CD4-positive, alpha-beta T cell treated with Interleukin-15 for 4 hours (primary cell): ENCODE measurements at places on chromosomes 5 and 9.

DNA sequence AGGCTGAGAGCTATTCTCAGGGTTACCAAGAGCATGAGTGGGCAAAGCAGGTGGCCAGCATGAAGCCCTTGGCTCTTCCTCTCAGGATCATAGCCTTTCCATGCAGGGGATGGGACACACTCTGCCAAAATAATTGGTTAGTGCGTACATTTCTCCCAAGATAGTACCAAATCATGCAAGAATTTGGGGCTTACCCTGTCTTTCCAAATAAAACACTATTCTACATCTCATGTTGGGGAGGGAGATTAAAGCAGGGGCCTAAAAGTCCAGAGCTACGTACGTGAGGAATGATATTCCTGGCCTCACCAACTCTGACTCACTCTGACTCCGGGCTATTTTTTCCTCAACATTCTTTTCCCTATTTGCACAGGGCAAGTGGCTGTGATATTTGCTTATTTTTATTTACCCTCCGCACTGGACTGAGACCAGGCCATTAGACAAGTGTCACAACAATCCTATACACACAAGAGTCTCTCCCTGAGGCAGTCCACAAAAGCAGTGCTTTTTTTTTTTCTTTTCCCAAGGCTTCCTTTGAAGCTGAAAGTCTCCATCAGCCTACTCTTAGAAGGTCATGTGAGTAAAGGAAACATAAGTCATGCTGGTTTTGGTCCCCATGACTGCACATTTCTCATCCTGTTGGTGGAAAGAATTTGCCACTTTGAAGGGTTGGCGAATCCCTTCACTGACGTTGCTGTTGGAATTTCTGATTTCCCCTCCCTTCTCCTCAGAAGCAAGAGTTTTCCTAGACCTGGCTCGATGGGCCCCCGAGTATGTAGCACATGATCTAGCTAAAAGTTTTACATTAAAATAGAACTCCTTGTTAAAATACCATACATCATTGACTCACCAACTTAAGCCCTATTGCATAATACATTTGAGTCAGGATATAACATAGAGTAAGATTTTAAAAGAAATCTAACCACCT, 40.0 kb downstream of the TMEM252 start:
- DNase-seq: no peak

DNA sequence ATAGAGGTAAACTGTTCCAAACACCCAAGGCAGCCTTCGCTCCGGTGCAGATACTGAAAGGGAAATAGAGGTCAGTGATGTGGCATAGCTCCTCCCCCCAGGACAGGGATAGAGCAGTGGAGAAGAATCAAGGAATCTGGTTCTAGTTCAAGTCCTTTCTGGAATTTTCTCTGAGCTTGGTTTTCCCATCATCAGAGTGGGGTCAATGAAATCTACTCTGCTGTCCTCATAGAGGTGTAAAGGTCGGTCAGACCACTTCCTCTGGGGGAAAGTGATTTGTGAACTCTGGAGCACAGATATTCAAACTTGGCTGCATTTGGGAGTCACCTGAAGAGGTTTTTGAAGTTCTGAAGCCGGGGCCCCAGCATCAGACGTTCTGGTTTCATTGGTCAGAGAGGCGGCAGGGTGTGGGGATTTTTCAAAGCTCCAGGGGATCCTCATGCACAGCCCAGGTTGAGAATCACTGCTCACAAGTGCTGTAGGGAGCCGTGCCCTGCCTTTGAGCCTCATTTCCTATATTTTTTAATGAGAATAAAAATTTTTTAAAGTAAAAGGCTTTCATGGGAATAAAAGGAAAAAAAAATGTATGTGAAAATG, 105.7 kb upstream of the RAD23B start:
- DNase-seq: no peak

GRCh38 chr5:160629003-160629402, 207.3 kb downstream of the PTTG1 start:
- DNase-seq: no peak

GRCh38 chr9:76756268-76756640, 8.0 kb upstream of the PCA3 start:
- no peak for DNase-seq

GRCh38 chr5:157729858-157730257, 1.4 kb upstream of the THG1L start:
- no peak for DNase-seq

- DNase-seq: no peak
Measured at GRCh38 chr9:4157584-4158499, 142.0 kb downstream of the GLIS3 start.

DNA sequence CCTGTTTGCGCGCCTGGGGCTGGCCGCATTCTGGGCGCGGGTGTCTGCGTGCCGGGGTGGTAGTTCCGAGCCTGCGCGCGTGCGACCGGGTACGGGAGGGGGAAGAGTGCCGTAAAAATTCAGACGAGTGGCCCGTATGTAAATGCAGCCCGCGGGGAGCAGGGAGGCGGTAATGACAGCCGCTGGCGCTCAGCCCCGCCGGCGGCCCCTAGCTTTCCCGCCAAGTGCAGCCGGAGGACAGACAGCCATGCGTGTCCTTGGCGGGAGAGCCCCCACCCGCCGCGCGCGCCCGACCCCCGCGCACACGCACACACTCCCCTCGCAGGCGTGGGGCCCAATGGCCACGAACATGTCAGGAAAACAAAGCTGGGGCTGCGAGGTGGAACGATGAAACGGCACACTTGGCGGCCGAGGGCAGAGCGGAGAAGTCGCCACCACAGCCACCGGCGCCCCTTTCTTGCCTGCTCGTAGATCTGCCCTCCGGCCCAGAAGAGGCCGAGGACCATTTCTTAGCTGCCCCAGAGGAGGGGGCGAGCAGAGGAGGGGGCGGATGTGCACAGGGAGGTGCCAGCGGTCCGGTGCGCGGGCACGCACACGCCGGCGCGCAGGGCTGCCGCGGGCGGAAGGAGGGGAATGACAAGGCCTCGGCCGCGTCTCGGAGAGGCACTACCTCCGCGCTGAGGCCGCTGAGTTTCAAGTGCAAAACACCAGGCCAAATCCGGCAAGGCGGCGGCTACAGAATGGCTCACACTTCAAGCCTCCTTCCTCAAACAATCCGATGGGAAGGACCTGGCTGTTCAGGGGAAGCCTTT, 208.4 kb downstream of the MEF2C start:
- DNase-seq: no peak

DNA sequence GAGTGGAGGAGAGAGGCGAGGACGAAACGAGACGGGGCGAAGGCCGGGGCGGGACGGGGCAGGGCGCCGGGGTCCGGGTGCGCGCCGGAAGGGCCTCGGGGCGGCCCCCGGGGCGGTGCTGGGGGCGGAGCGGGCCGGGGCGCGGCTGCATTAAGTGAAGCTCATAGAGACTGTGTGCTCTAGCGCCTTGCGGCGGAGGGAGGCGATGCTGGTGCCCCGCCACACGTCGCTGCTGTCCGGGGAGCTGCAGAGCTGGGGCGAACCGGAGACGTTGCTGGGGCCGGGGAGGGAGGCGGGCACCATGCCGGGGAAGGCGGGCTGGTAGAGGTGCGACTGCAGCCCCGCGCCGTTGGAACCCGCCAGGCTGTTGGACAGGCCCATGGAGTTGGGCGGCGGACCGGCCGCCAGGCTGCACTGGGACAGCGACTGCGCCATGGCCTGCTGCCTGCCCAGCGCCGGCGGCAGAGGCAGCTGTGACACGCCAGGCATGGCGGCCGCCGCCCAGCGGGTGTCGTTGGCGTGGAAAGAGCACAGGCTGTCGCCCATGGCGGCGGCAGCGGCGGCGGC, 8.3 kb downstream of the OTP start:
- peak; percentile 10 for DNase-seq

DNA sequence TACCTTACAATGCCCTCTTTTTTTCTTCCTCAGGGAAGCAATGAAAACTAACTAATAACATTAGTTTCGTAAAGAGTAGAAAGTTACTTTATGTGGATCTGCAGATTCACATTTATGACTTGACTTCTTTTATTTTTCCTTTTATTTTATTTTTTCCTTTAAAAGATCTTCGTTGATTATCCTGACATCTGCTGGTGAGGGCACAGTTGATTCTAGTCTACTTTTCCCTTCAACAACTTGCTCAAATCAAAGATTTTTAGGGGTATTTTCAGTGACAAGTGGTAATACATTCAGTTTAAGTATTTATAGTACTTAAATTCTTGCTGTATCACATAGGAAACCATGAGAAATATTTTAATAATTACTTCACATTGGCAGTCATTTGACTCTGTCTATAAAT, 4.9 kb downstream of the EDIL3 start:
- DNase-seq: no peak

DNA sequence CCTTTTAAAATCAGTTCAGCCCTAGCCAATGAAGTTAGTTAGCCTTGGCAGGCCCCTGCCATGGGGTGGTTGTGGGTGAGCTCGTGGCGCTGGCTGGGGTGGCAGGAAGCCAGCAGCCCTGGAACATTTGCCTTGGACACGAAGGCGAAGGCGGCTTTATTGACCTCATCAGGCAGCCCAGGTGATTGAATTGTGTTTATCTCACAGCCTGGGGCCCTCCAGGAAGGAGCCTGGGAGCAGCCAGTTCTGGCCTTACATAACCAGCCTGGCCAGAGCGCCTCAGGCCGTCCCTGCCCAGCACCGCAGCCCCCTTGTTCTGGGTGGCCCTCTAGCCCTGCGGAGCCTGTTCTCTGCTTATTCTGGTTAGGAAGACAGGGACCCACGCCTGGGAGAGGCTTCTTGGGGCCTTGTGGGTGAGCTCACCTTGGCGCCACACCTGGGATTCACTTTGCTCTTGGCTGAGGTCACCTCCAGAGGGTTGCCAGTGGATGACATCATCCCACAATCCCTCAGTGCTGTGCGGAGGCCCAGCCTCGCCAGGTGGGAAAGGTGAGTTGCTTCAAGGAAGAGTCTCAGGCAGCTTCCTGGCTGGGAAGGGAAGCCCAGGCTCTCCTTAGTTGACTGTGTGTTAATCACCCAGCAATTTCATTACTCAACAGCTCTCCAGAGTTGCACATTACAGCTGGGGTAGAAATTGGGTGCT, 54.4 kb upstream of the RPL26L1 start:
- DNase-seq: no peak

DNA sequence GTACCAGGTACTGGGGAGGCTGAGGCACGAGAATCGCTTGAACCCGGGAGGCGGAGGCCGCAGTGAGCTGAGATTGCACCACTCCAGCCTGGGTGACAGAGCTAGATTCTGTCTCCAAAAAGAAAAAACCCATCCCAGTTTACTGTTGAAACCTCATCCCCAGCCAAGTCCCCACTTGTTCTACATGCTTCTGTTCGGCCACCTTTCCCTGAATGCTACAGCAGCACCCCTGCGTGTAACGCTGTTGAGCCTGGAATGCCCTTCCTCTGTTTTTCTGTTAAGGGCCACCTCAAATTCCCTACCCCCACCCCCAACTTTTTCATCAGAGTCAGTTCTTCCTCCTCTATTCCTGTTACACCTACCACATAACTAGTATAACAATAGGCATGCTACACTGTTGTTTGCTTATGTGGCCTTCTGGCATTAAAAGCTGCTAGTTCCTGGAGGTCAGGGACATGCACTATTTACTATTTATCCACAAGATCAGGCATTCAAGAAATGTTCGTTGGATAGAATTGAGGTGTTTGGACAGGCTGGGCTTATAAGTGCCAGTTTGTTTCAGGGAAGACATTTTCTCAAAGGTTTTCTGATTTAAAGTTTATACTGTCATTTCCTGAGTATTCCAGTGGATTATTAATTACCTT, 47.1 kb upstream of the C5orf47 start:
- DNase-seq: no peak

GRCh38 chr5:143776951-143777350, 35.0 kb upstream of the HMHB1 start:
- no peak for DNase-seq

DNA sequence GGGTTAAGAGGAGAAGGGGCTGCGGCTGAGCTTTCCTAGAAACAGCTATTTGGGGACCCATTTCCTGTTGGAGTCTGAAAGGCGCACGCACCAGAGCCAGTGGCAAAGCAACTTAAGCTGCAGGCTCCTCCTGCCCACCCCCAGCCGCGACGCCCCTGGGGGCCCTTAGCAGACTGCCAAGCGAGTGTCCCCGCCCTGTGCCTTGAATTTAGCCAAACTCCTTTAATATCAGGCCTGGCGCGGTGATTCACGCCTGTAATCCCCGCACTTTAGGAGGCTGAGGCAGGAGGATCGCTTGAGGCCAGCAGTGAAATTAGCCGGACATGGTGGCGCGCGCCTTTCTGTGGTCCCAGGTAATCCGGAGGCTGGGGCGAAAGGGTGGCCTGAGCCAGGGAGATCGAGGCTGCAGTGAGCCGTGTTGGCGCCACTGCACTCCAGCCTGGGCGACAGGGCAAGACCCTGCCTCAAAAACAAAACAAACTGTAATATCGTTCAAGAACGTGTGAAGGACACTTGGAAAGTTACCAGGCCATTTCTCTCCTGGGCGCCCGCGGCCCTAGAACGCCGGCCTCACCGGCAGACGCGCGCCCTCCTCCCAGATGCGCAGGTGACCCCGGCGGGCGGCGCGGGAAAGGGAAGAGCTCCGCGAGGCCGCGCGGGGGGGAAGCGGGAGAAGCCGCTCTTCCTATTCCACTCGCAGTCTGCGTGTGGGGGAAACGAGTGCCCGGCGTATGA, 1.0 kb upstream of the F2R start:
- DNase-seq: peak; percentile 10

- DNase-seq: no peak
Measured at GRCh38 chr9:14058325-14058688, 255.6 kb downstream of the NFIB start.

GRCh38 chr5:129271308-129271707, 176.8 kb downstream of the ISOC1 start:
- DNase-seq: no peak

- no peak for DNase-seq
Measured at GRCh38 chr5:59579824-59580167, 313.7 kb downstream of the PDE4D start.

DNA sequence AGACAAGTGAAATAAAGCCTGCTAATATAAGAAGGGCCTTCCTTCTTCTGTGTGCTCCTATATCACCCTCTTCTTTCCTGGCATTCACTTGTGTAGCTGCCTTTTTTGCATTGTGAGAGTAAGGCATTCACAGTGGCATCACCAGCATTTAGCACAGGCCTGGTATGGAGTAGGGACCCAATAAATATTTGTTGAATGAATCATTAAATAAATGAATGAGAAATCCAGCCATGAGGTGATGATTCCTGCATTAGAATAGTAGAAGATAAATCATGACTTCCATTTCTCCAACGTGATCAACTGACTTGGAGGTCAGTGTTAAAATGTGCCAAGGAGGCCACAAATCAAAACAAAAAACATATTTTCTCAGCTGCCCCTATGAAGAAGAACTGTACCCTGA, 3.9 kb downstream of the PLPPR1 start:
- no peak for DNase-seq

GRCh38 chr5:131534974-131535373, 100.1 kb downstream of the RAPGEF6 start:
- DNase-seq: no peak
